HT1080 (cell line): ENCODE measurements at places on chromosomes 7 and 10.

GRCh38 chr7:36023033-36023560 lies 130.0 kb upstream of the EEPD1 start:
- DNase-seq, result no peak

GRCh38 chr7:100603726-100604027 lies 1.5 kb downstream of the PCOLCE start:
- no peak for DNase-seq

GRCh38 chr10:17676919-17677318 lies 33.0 kb downstream of the STAM start:
- DNase-seq, result no peak

- no peak for DNase-seq
Observed at GRCh38 chr10:30553626-30554439, 75.7 kb downstream of the LYZL2 start.

DNA sequence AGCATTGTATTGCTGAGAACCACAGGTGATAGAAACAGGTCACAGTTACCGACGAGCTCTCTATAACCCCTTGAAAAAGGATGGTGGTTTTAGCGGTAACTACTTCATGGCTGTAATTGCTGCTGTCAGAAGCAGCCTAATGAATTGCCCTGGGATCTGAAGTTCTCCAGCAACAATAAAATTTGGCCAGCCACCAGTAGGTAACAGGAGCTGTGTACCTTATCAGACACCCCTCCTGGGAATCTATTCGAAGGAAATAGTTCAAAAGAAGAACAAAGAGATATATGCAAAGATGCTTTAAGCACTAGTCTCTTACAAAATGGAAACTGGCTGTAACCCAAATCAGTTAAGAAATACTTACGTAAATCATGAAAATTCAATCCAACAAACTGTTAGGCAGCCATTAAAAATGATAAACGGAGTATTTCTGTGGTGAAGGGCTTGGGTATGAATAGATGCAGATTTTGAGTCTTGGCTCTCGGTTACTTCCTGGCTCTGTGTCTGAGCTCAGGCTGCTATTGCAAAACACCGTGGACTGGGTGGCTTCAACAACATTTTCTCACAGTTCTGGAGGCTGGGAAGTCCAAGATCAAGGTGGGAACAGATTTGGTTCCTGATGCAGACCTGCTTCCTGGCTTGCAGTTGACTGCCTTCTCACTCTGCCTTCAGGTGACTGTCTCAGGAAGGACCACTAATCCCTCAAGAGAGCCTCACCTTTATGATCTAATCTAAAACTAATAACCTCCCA lies 1.6 kb downstream of the MSRB2 start:
- DNase-seq, result no peak

- DNase-seq, result no peak
Observed at GRCh38 chr10:11359869-11360268, 251.6 kb downstream of the USP6NL start.

DNA sequence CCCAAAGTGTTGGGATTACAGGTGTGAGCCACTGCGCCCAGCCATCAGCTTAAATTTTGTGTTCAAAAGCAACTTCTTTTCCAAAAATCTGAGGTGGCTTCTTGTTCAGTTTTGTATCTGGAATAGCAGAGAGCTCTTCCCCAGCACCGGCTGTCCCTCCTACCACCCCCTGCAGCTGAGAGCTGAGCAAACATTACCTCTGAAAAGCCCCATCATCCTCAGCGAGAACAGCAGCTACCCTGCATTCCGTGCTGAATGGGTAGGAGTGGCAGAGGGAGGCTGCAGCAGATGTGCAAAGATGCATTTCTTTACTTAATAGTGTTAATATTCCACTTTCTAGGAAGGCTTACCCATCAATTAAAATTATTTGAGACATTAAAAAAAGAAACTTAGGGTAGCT lies 31.8 kb downstream of the CCM2 start:
- no peak for DNase-seq

DNA sequence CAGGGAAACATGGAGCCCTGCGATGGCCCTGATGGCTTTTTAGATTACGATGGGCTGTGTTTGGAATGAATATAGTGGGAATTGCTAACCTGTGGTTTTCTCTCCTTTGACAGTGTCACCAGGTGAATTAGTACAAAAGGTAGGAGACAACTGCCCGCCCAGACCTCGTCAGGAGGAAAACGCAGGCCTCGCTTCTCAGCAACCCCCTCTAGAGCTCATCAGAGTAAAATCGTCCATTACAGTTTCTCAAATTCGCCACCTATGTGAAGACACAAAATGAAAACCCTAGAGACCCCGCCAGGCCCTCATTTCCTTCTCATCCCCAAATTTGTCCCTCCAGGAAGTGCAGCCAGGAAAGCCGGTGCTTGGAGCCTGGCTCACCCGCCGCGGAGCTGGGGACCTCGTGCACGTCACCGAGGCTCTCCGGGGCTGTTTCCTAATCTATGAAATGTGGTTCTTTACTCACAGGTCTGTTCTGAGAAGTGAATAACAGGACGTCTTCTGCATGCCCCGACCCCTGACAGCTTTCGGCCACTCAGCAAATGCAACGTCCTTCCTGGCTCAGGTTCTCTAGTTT lies 143.7 kb downstream of the VIPR2 start:
- no peak for DNase-seq

GRCh38 chr7:100884736-100885439 lies 4.6 kb downstream of the UFSP1 start:
- no peak for DNase-seq

DNA sequence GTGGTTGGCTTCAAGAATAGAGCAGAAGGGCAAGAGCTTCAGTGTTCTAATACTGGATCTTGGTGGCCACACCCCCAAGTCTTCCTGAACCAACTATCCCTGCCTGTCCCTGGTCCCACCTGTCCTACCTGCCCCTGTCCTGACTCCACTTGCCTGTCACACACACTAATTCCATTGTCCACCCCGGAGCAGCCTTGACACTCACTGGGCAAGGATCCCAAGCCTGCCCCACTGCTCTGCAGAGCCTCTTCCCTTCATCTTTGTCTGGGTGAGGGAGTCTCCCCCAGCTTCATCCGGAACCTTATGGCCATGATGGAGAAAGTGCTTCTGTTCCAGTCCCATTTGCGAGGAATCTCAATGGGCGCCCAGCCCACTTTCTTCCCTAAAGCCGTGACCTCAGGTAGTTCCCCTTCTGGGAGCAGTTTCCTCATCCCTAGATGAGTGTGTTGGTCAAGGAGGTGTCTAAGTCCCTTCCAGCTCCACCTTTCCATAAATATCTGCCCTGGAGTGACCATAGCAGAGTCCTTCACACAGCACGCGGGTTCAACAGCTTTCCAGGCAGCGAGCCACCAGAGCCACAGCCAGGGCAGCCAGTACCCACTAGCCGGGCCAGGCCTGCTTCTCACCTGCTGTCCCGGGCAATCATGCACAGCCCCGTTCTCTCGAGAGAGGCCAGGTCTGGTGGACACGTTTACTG lies 61.5 kb downstream of the VIPR2 start:
- DNase-seq, result no peak

- DNase-seq, result no peak
Observed at GRCh38 chr7:51286401-51286800, 30.2 kb downstream of the COBL start.

DNA sequence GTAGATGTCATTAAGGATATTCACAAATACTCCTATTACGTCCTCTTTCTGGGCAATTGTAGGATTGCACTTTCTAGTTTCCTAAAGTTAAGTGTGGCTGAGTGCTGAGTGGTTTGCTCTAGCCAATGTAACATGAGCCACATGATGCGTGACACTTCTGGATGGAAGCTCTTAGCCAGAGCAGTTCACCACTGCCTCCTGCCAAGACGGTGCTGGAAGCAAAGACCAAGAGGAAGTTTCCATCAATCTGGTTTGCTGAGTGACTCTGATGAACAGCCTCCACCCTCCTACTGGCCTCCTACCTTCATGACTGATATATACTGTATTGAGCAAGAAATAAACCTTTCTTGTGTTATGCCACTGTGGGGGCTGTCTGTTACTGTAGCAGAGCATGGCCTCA lies 318.1 kb downstream of the KCNMA1 start:
- DNase-seq, result no peak

DNA sequence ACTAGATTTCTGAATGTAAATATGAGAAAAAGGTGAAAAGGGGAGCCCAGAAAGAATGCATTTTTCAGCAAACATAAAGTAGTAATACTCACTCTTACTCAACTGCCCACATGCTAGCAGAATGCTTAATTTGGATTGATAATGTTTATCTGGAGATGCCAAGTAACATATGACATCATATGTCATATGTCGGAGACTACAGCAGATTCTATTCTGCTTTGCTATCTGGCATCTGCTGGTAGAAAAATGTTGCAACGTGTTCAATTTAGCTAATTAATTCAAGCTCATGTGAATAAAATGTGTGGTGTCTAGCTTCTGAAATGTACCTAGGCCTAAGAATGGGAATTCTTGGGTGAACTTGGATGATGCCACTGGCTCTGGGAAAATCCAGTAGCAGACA lies 4.5 kb downstream of the BBIP1 start:
- no peak for DNase-seq

GRCh38 chr7:12543586-12543985 lies 26.9 kb upstream of the SCIN start:
- DNase-seq, result no peak

DNA sequence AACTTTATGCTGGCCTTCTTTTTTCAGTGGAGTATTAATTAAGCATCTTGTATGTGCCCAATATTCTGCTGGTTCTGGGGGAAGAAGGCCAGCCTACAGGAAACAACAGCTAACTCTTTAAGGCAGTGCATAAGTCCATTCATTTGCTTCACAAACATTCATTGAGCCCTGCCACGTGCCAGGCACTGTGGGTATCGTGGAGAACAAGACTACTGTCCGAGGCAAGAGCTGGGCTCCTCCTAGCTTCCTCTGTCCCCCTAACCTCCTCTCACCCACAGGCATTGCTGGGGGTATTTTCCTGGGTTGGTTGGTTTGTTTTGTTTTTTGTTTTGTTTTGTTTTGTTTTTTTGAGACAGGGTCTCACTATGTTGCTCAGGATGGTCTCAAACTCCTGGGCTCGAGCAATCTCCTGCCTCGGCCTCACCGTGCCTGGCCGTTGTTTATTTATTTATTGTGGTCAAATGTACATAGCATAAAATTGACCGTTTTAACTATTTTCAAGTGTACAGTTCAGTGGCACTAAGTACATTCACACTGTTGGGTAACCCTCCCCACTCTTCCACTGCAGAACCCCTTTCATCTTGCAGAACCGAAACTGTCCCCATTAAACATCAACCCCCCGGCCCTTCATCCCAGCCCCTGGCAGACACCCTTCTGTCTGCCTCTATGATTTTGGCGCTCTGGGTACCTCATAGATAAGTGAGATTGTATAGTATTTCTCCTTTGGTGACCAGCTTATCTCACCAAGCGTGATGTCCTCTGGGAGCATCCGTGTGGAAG lies 32.6 kb downstream of the CHST3 start:
- DNase-seq, result no peak

GRCh38 chr10:129879655-129880054 lies 84.4 kb downstream of the EBF3 start:
- no peak for DNase-seq

GRCh38 chr7:86094166-86094669 lies 549.5 kb upstream of the GRM3 start:
- DNase-seq, result peak; percentile 18

- no peak for DNase-seq
Observed at GRCh38 chr10:125976960-125977605, 80.7 kb downstream of the FANK1 start.

- DNase-seq, result no peak
Observed at GRCh38 chr7:22864301-22864700, 41.7 kb upstream of the TOMM7 start.

GRCh38 chr7:25638590-25639244 lies 410.4 kb upstream of the NPVF start:
- DNase-seq, result no peak

GRCh38 chr7:133139801-133140200 lies 57.9 kb upstream of the CHCHD3 start:
- peak; percentile 17 for DNase-seq

DNA sequence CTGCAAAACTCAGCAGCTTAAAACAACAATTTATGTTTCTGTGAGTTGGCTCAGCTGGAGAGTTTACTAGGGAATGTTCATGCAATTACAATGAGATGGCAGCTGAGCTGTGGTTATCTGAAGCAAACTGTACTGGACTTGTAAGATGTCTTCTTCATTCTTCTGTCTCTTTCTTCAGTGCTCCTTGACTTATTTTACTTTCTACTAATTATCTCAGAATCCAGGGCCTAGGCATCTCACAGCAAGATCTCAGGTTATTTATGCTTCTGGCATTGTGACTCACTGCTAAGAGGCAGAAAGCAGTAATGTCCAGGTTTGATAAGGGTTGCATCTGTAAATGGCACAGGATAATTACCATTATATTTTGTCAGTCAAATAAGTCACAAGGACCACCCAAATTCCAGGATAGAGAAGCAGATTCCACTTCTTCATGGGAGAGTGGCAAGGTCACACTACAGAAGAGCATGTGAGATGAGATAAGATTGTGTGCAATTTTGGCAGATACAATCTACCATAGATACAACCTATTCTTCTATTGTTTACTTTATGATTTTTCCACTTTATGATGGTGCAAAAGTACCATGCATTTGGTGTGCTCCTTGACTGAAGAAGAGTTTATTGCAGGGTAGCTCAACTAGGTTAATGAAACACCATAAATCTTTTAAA lies 16.8 kb downstream of the VIM start:
- no peak for DNase-seq
